ENCODE measurements at places on chromosomes 2 and 18. TPM values are rescaled to one million over a fixed set of nuclear protein-coding genes. Genes with fewer than 3 reads are reported as not detected.

GRCh38 chr18:65257149-65257548 is 493.7 kb upstream of the CDH7 start:
- DNase-seq: no peak

GRCh38 chr2:39772812-39773152 is 6.3 kb downstream of the THUMPD2 start:
- DNase-seq: no peak

DNA sequence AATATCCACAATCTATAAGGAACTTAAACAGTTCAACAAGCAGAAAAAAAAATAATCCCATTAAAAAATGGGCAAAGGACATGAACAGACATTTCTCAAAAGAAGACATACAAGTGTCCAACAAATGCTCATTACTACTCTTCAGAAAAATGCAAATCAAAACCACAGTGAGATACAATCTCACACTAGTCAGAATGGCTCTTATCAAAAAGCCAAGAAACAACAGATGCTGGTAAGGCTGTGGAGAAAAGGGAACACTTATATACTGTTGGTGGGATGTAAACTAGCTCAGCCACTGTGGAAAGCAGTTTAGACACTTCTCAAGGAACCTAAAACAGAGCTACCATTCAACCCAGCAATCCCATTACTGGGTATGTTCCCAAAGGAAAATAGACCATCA is 7.2 kb upstream of the CRYGB start:
- DNase-seq: no peak

GRCh38 chr2:230723363-230723762 is 10.7 kb downstream of the CAB39 start:
- DNase-seq: no peak

GRCh38 chr2:180763263-180763989 is 217.0 kb upstream of the UBE2E3 start:
- no peak for DNase-seq

- DNase-seq: no peak
Observed at GRCh38 chr2:28598484-28598883, 102.6 kb downstream of the PLB1 start.

- no peak for DNase-seq
Observed at GRCh38 chr2:46876741-46877384, 38.7 kb downstream of the MCFD2 start.

GRCh38 chr2:148102641-148103040 is 81.8 kb downstream of the MBD5 start:
- no peak for DNase-seq

DNA sequence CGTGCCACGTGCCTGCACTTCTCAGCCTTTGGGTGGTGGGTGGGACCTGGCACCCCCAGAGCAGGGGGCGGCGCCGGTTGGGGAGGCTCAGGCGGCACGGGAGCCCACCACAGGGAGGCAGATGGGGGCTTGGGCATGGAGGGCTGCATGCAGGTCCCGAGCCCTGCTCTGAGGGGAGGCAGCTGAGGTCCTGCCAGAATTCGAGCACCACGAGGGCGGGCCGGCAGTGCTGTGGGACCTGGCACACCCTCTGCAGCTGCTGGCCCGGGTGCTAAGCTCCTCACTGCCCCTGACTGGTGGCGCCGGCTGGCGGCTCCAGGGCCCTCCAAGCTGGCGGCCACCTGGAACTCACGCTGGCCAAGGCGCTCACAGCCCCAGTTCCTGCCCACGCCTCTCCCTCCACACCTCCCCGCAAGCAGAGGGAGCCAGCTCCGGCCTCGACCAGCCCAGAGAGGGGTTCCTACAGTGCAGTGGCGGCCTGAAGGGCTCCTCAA is 1176.8 kb upstream of the GYPC start:
- DNase-seq: no peak

GRCh38 chr18:79568543-79569205 is 110.9 kb upstream of the CTDP1 start:
- no peak for DNase-seq

DNA sequence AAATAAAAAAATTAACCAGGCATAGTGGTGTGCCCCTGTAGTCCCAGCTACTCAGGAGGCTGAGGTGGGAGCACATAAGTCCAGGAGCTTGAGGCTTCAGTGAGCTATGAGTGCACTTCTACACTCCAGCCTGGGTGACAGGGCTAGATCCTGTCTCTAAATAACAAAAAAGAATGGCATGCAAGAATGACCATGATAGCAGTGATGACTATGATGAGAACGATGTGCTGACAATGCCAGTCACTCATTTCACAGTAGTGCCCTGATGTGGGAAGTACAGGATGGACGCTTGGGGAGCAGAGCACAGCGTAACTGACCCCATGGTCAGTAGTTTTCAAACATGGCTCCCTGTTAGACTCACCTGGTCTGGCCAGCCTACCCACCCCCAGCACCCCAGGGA is 139.1 kb downstream of the VAPA start:
- no peak for DNase-seq

- no peak for DNase-seq
Observed at GRCh38 chr2:180646756-180647155, 333.6 kb upstream of the UBE2E3 start.

GRCh38 chr2:103959174-103960128 is 894.5 kb upstream of the POU3F3 start:
- peak; percentile 2 for DNase-seq

- no peak for DNase-seq
Observed at GRCh38 chr2:42858140-42859005, 66.0 kb upstream of the HAAO start.

DNA sequence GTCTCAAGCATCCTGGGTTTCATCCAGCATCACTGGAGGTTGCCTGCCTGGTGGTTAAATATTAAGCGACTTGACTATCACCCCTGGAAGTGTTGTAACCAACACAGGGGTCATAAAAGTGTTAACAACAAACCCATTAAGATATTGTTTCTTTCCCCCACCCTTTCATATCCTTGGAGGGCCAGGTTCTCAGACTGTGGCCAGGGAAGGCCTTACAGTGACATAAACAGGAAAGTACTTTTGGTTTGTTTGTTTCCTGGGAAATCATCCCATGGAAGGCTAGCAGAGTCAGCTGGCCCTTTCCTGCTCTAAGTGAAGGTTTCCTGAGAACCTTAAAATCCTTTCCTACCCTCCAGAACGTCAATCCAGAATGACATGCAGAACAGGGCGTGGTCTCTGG is 160.9 kb downstream of the CLIP4 start:
- no peak for DNase-seq

GRCh38 chr2:180482696-180483095 is 475.6 kb upstream of the CWC22 start:
- DNase-seq: no peak

DNA sequence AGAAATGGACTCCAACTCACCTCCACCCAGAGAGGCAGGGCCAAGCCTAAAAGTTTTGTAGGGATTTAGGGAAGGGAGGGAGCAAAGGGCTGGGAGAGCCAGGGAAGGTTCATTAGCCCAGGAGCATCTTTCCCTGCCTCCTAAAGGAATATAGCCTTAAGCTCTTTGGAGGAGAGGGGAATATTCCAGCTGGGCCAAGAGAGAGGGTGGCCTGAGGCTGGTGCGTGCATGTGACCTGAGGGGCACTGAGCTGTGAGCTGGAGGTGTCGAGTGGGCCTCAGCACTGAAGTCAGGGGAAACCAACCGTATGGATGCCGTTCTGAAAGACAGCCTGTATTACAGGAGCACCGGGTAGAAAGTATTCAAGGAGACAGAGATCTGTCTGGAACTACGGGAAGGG is 112.6 kb downstream of the KLHL29 start:
- no peak for DNase-seq

DNA sequence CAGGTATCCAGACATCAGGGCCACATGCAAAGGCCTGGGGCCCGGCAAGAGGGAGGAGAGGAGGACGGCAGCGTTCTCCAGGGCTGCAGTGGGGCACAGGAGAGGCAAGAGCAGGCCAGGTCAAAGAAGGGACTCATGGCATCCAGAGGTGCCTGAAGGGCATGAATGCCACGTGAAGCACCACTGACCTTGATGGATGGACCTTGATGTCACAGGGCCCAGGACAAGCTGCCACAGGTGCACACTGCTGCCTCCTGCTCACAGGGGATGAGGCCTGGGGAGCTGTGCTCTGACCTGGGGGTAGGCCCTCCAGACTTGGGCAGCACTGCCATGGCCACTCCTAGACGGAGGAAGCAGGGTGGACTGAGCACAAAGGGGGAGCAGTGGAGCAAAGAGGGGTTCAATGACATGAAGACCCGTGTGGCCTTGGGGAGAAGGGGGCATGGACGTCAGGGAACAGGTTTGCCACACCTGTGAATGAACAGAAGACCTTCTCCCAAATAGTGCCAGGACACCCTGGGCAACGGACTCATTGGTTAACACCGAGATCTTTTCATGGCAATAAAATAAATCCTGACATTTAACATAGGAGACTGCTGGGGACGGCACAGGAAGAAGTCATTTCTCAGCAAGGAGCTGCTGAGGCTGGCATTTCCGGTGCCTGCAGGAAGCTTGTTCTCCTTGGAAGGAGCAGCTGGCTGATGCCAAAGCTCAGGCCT is 65.6 kb downstream of the EMX1 start:
- no peak for DNase-seq

DNA sequence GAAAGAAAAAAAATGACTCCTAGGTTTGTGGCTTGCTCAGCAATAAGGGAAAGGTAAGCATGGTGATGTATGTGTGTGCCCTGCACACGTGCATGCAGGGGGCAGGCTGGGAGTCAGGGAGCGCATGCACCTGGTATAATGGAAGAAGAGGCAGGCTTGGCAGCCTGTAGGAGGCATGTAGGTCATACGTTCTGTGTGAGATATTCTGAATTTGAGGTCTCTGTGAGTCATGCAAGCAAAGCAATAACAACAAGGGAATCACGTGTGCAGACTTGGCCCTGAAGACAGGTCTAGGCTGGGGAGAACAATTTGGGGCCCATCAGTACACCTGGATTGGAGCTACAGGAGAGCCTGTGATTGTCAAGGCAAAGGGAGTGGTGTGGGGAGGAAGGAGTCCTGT is 94.5 kb upstream of the TTC39C start:
- DNase-seq: no peak

DNA sequence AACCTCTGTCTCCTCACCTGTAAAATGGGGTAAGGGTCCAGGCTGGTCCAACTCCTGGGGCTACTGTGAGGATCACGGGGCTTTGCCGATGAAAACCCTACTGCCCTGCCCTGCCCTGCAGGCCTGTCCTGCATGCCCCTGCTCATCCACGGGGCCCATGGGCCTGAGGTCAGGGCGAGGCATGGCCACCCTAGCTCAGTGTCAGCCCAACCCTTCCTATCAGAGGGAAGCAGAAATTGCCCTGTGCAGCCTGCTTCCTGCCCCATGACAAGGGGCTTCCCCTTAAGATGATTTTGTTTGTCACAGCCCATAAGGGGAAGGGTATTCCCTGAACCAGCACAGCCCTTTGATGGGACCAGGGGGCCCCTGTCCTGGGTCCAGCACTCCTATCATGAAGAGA is 353.6 kb upstream of the ID2 start:
- no peak for DNase-seq

- DNase-seq: no peak
Observed at GRCh38 chr18:62281684-62282083, 43.4 kb upstream of the TNFRSF11A start.

DNA sequence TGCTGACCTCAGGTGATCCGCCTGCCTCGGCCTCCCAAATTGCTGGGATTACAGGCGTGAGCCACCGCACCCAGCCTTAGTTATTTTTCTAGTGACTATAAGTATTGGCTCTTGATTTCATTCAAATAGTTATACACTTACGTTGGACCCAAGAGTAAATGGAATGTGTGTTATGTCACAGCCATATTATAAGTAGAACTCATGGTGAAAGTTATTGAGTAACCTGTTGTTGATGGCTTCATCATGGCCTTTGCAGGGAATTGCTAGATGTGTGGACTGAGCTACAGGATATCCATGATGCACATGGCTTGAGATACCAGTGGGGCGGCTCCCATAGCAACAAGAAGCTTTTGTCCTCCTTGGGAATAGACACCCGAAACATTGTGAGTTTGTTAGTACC is 44.7 kb downstream of the AFTPH start:
- DNase-seq: no peak

DNA sequence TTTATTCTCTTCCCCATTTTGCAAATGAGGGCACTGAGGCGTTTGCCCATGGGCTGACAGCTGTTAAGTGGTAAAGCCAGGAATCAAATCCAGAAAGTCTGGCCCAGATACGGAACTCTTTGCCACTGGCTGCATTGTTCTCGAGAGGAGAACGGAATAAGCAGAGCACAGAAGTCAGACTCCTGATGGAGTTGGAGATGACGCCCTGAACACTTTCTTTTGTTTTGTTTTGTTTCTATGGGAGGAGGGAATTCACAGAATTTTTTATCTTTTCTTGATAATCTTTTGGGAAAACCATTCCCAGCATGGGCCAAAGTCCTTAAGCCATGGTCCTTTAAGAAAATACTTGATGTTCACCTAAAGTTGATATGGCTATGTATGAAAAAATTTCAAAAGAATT is 322.2 kb downstream of the RDH14 start:
- DNase-seq: no peak

DNA sequence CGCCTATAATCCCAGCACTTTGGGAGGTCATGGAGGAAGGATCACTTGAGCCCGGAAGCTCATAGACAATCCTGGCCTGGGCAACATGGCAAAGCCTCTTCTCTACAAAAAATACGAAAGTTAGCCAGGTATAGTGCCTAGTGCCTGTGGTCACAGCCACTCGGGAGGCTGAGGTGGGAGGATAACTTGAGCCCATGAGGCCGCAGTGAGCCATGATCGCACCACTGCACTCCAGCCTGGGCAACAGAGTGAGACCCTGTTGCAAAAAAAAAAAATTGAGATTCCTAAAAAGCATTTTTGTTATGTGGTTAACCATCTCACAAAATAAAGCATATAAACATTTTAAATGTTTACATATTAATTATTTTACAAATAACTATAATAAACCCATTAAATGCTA is 13.9 kb downstream of the PCBP1 start:
- DNase-seq: no peak

DNA sequence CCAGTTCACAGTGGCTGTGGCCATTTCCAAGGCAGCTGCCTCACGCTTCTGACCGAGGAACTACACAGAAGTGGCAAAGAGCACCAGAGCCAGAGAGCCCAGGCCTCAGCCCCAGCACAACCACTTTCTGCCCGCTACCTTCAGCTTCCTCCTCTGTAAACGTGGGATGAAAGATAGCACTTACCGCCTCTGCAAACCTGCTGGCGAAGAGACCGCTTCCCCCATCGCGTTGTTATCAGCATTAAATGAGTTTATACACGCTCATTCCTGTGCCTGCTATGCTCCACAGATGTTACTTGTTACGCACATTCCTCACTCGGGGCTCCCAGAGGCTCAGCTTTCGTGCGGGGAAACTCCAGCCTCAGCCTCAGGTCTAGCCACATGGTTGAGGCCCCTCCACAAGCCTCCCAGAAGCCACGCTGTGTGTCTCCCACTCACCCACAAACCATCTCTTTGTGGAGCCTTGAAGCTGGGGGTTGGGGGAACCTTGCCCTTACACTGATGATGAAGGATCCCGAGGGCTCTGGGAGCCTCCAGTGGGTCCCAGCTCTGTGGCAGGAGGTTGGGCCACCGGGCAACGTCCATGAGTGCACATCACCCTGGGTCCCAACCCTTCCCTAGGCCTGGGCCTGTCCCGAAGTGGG is 63.3 kb upstream of the SMAD7 start:
- DNase-seq: no peak

- no peak for DNase-seq
Observed at GRCh38 chr2:75476761-75477160, 84.0 kb downstream of the EVA1A start.

Gene KIF1A
- 1.2 TPM for polyA plus RNA-seq

Gene NAB1
- polyA plus RNA-seq: 21.0 TPM

Gene EMX1
- not detected for polyA plus RNA-seq

Gene CIB4
- not detected for polyA plus RNA-seq

Gene CPO
- polyA plus RNA-seq: 0.35 TPM

Gene NEB
- 0.29 TPM for polyA plus RNA-seq

Gene SCYGR4
- not detected for polyA plus RNA-seq

Gene POU3F3
- polyA plus RNA-seq: not detected

Gene TRAF3IP1
- 13.6 TPM for polyA plus RNA-seq

Gene SETBP1
- 12.6 TPM for polyA plus RNA-seq

Gene FECH
- polyA plus RNA-seq: 24.6 TPM

Gene RBKS
- polyA plus RNA-seq: 1.7 TPM
